ENCODE measurements at places on chromosomes 6 and 20.

DNA sequence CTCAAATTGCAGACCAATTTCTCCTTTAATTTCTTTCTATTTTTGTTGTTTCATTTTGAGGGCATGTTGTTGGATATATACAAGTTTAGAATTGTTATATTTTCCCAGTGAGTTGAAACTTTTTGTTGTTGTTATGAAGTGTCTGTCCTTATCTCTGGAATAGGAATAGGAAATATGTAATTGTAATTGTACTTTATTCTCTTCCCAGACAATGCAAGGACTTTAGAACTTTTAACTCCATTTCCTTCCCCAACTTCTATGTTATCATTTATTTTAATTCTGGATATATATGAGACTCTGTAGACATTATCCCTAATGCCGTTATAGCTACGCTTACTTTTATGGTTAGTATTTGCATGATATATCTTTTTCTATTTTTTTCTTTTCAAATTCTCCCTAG lies 12.4 kb downstream of the SERPINB1 start:
- DNase-seq, result no peak

GRCh38 chr20:17643531-17644188 lies 38.4 kb downstream of the RRBP1 start:
- DNase-seq, result no peak

DNA sequence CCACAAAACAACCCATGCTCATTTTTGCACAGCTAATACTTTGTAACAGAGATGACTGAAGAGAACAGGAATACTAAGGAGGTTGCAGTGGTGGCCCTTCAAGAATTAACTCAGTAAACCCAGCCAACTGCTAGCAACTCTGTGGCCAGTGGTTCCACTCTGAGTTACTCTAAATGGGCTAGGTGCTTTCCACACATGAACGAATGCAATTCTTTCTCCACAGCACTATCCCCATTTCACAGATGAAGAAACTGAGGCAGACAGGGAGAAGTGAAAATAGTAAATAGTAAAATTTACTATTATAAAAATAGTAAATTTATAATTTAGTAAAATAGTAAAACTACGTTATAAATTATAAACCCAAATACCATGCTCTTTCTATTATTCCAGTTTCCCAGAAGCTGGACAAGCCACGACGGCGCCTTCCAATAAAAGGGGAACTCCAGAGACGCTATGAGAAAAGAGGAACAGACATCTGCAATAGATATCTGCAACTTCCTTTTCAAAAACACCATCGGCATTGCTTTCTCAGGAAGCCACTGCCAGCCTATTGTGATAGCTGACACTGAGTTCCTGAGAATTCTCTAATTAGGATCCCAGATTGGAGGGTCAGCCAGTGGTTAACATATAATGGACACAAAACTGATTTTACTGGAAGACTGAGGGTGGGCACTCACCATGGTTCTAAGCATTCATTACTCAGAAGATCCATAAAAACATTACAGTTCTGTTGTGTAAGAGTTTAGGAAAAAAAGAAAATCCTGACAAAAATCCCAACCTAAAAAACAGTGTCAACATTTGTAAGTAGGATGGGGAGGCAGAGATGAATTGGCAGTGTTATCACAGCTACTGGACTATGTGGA lies 16.2 kb downstream of the FKBP1A start:
- DNase-seq, result no peak

DNA sequence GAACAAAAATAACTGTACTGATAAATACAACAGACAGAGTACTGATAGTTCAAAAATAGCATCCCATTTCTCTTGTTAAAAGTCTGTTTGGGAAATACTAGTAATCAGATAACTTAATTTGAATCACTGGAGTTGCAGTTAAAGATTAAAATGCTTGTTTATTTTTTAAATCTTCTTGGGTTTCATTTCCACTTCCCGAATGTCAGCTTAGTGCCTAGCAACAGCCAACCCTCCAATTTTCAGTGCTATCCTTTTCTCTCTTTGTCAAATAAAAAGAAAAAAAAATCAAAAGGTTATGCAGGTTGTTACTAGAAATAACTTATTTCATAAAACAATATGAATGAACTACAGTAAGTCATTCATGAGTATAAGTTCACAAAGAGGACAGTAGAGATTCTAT lies 257.7 kb upstream of the STXBP5 start:
- DNase-seq, result no peak

DNA sequence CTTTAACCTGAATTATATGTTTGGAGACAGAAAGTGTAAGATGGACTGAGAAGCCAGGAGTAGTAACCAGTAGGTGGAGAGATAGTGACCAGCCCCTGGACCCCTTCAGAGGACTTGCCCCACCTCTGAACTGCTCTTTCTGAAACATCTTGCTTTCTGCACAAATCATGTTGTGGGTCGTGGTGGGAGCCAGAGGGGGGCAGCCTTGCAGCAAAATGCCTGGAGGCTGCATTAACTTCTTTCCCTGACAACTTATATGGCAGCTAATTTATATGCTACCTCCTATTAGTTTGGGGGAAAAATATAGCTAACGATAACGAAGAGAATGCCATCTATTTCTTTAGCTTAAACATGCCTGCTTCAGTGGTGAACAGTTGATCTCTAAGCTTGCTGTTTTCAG lies 859.8 kb downstream of the MAFB start:
- no peak for DNase-seq

DNA sequence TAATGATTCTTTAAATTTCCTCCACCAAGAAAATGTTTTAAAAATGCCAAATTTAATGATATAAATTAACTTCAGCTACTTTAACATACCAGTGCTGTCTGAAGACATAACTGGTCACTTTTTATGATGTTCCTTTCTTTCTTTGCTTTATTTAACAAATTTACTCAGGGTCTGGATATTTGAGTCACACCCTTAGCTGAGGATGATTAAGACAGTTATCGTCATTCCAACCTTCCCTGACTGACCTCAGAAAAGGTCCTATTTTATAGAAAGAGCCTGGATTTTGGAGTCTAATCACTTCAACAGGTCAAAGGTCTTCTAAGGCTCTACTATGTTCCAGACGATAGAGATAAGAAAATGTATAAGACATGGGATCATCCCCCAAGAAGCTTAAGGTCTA lies 47.4 kb upstream of the CEP162 start:
- no peak for DNase-seq

DNA sequence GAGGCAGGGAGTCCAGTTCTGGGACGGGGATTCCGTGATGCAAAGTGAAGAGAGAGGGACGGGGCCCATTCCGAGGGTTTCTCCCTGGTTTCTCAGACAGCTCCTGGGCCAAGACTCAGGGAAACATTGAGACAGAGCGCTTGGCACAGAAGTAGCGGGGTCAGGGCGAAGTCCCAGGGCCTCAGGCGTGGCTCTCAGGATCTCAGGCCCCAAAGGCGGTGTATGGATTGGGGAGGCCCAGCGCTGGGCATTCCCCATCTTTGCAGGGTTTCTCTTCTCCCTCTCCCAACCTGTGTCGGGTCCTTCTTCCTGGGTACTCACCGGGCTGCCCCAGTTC lies 35.9 kb upstream of the HLA-G start:
- DNase-seq, result no peak

- DNase-seq, result no peak
These were observed 10.3 kb upstream of the DST start for GRCh38 chr6:56652994-56653393.
